ENCODE measurements at places on chromosomes 4 and X.

DNA sequence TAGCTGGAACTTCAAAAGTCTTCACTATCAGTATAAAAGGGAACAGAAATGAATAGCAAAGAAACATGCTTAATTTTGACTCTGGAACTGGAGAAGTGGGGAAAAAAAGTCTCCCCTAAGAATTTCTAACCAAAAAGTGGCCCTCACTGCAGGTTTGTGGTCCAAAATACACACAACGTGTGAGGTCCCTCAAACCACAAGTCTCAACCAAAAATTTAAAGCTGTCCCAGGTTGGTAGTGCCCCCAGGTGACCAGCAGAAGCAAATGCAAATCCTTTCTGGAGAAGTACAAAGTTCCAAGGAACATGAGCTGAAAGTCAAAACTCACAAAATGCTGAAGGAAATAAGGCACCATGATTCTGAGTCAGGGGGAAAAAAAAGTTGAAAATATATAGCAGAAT is 23.6 kb upstream of the VAMP7 start:
- no peak for DNase-seq

- DNase-seq = no peak
Measured at GRCh38 chr4:84235126-84235944, 263.8 kb downstream of the NKX6-1 start.

DNA sequence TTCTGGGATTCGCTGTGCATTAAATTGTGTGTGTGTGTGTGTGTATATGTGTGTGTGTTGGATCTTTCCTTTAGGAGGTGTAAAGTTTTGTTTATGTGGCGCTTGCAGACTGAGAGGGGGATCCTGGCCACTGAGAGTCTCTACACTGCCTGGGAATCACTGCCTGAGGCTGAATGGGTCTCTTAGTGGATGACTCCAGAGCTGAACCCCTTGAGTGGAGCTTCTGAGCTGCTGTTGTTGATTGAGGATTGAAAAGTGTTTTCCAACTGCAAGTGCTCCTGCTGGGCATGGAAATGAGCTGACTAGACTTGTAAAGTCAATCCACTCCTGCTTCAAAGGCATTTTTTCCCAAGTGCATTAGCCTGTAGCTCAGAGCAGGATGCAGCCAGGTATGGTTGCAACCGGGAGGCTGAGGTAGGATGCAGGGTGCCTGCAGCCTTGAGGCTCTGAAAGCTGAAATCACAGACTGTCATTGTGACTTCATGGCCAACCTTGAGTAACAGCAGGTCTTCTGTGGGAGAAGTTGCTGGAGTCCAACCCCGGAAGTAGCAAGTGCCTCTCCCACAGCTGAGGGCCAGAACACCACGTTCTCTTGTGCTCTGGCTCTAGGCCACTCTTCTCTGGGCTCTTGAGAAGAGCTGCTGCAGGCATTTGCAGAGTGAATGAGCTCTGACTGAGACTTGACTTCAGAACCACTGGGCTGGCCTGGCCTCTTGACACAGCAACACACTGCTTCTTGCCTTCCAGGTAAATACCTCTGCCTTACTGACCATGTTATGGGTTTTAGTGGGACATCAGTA is at the start of gene TBX22:
TBX22 (plus strand) TSS at position 613 of the 800 bp plus-strand sequence. CDS start 7,517 bp downstream, outside the sequence.
- DNase-seq = no peak

DNA sequence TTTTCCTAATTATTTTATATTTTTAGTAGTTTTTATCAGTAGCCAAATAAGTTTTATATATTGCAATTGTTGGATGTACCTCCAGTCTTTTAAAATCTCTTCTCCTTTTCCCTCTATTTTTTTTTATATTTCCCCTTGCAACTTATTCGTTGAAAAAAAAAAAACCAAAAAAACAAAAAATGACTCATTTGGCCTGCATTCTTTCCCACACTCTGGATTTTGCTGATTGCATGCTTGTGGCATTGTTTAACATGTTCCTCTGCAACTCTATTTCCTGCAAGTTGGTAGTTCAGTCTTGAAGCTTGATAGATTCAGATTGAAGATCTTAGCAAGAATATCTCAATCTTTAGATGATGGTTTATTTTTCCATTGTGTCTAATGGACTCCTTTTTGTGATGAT is 260.6 kb upstream of the BOD1L1 start:
- no peak for DNase-seq
